ENCODE measurements at places on chromosomes 1 and 21. TPM values are rescaled to one million over a fixed set of nuclear protein-coding genes. Genes with fewer than 3 reads are reported as not detected.

LEFTY1 gene
- total RNA-seq: not detected

NBPF6 gene
- total RNA-seq: not detected

ESRRG gene
- total RNA-seq: not detected

NPL gene
- total RNA-seq: 3.2 TPM

B4GALT3 gene
- total RNA-seq: 49.4 TPM

BNIPL gene
- total RNA-seq: 1.5 TPM

A3GALT2 gene
- total RNA-seq: not detected

AXDND1 gene
- total RNA-seq: not detected

SLC35E2B gene
- 53.6 TPM for total RNA-seq

RALGPS2 gene
- 3.3 TPM for total RNA-seq

SFN gene
- 1.5 TPM for total RNA-seq

MRAP gene
- not detected for total RNA-seq

ZMYND12 gene
- total RNA-seq: not detected

FAM151A gene
- not detected for total RNA-seq

SLC2A5 gene
- total RNA-seq: 0.05 TPM

SLC26A9 gene
- not detected for total RNA-seq

DDX59 gene
- total RNA-seq: 21.3 TPM

XKR8 gene
- 6.6 TPM for total RNA-seq

IQCC gene
- total RNA-seq: 4.3 TPM

IL23R gene
- 0.23 TPM for total RNA-seq

TNFRSF9 gene
- total RNA-seq: 3.4 TPM

LUZP1 gene
- total RNA-seq: 20.3 TPM

RAB7B gene
- total RNA-seq: not detected

SLC25A34 gene
- 2.1 TPM for total RNA-seq

LRRC38 gene
- total RNA-seq: not detected

ABCG1 gene
- total RNA-seq: 11.3 TPM

CDKN2C gene
- total RNA-seq: 43.5 TPM

RHCE gene
- total RNA-seq: 0.41 TPM

KLHDC7A gene
- not detected for total RNA-seq

NPHS2 gene
- not detected for total RNA-seq

MSH4 gene
- total RNA-seq: 0.43 TPM

FNBP1L gene
- 0.20 TPM for total RNA-seq

EPHA10 gene
- total RNA-seq: not detected

U2AF1 gene
- total RNA-seq: 6.1 TPM

VWA5B1 gene
- total RNA-seq: not detected

GPR25 gene
- total RNA-seq: not detected

VCAM1 gene
- total RNA-seq: not detected

TSPEAR gene
- total RNA-seq: not detected

CFHR2 gene
- total RNA-seq: not detected

RGS7 gene
- total RNA-seq: not detected

TBX15 gene
- total RNA-seq: not detected

KRTAP12-1 gene
- total RNA-seq: not detected

CA14 gene
- total RNA-seq: not detected

DNAI4 gene
- total RNA-seq: 1.6 TPM

CRYZ gene
- total RNA-seq: 22.5 TPM

CA6 gene
- 0.55 TPM for total RNA-seq

COL8A2 gene
- not detected for total RNA-seq

ZBED6 gene
- 20.5 TPM for total RNA-seq

RSPH1 gene
- total RNA-seq: not detected

CD5L gene
- total RNA-seq: not detected

REN gene
- not detected for total RNA-seq

APCS gene
- not detected for total RNA-seq

NBPF15 gene
- total RNA-seq: 35.6 TPM

TEX35 gene
- not detected for total RNA-seq

ITLN1 gene
- total RNA-seq: not detected

TRABD2B gene
- not detected for total RNA-seq

CAPZB gene
- 529 TPM for total RNA-seq

TTC34 gene
- total RNA-seq: 1.3 TPM

MX2 gene
- total RNA-seq: 30.3 TPM

All from T-helper 2 cell treated with Interferon-gamma antibody and Interleukin-4, amounts not matched to agents 100 ng/mL and 5 ng/mL, for 36 hours (primary cell).